WTC11 (cell line): ENCODE measurements at places on chromosomes 3 and 15. TPM values are rescaled to one million over a fixed set of nuclear protein-coding genes. Genes with fewer than 3 reads are reported as not detected.

GRCh38 chr15:92914768-92915221 lies 14.7 kb downstream of the CHD2 start:
- H3K4me3 ChIP-seq = no peak overlapping the region
- H3K36me3 ChIP-seq = peaks cover 8% of the 10 kb centered on the region
- peaks cover 78% of the 10 kb centered on the region for H3K4me1 ChIP-seq
- no peak for DNase-seq
- peaks cover 26% of the 10 kb centered on the region for H3K27me3 ChIP-seq

DNA sequence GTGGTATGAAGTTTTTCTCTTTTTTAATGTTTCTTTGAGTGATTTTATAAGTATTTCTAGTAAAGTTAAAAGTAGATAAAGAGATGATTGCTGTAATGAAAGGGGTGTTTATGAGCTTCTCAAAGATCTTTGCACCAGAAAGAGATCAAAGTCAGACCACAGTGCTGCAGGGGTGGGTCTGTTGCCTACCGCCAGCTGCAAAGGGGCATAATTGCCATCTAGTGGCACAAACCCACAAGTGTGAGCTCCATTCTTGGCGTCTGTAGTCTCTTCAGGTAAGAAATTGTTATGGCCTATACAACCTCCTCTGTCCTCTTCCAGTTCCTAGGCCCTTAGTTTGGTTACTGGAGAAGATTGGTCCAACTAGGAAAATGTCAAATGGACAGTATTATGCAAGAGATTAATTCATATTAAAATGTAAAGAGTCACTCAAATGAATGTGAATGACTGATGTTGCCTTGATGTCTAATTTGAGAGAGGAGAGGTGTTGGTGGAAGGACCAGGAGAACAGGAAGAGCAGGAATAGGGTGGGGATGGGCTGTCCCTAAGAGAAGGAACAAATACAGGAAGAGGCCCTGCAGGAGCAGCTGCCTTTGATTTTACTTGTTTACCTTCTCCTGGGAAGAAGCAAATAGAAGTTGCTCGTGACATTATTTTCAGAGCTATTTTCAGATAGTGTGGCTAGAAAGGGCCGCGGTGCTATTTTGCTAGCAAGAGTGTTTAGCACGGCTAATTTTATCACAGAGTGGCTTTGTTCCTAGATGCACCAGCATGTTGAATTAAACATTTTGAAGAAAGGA lies 53.0 kb upstream of the GSK3B start:
- peaks cover 24% of the 10 kb centered on the region for H3K4me1 ChIP-seq
- no peaks in the 10 kb centered on the region for H3K27me3 ChIP-seq
- no peak overlapping the region for H3K27ac ChIP-seq
- H3K4me3 ChIP-seq = no peak overlapping the region

- H3K4me1 ChIP-seq = no peaks in the 10 kb centered on the region; the same call in 1 of the 2 replicates
- DNase-seq = no peak
- no peak overlapping the region for H3K4me3 ChIP-seq
Measured at GRCh38 chr3:151483961-151484520, 23.2 kb upstream of the IGSF10 start.

- H3K27ac ChIP-seq = no peak overlapping the region
- DNase-seq = no peak
- no peaks in the 10 kb centered on the region for H3K36me3 ChIP-seq
- peaks cover 10% of the 10 kb centered on the region for H3K4me1 ChIP-seq
Measured at GRCh38 chr3:63384382-63384781, 106.3 kb downstream of the SYNPR start.

DNA sequence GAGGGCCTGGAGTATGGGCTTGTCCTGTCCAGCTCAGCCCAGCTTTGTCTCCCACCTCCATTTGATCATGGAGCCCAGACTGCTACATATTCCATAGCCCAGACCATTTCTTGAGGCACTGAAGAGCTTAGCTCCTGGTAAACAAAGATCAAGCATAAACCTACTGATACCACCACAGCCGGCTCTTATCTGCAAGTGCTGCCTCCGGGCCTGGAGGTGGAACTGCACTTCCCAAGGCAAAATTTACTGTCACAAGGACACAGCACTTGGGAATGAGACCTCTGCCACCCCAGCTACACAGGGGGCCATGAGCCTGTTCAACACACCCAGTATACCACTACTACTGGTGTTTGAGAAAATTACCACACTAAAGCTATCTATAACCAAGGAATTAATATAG lies 53.7 kb upstream of the PLSCR5 start:
- DNase-seq = no peak
- no peak overlapping the region for H3K4me3 ChIP-seq
- H3K27ac ChIP-seq = no peak overlapping the region
- H3K27me3 ChIP-seq = no peaks in the 10 kb centered on the region
- H3K36me3 ChIP-seq = no peaks in the 10 kb centered on the region
- H3K4me1 ChIP-seq = peaks cover 7% of the 10 kb centered on the region

DNA sequence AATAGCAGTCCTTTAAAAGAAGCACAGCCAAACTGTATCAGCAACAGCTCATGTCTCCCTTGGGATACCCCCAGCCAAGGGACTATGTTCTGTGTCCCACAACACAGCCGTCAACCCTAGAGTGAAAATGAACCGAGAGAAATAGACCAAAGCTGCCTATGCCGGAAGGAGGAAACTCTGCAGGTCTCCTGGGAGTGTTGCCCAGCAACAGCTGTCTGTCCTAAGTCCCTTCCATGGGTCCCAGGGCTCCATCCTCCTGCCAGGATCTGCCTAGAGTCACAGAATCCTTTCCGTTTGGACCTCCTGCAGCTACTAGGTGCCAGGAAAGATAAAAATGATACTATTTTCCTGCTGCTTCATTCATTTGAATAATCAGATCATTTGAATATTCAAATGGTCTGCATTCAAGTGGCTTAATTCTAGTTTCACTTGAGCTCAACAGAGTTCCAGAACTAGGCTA lies 53.1 kb downstream of the TRANK1 start:
- no peak for DNase-seq
- no peak overlapping the region for H3K27ac ChIP-seq
- peaks cover 5% of the 10 kb centered on the region; the same call in 1 of the 2 replicates for H3K36me3 ChIP-seq
- H3K27me3 ChIP-seq = no peaks in the 10 kb centered on the region
- H3K4me3 ChIP-seq = no peak overlapping the region
- H3K4me1 ChIP-seq = peaks cover 29% of the 10 kb centered on the region

The FMN1 gene
- total RNA-seq = 3.6 to 4.5 TPM (median 4.1 TPM) in 3 replicates

DNA sequence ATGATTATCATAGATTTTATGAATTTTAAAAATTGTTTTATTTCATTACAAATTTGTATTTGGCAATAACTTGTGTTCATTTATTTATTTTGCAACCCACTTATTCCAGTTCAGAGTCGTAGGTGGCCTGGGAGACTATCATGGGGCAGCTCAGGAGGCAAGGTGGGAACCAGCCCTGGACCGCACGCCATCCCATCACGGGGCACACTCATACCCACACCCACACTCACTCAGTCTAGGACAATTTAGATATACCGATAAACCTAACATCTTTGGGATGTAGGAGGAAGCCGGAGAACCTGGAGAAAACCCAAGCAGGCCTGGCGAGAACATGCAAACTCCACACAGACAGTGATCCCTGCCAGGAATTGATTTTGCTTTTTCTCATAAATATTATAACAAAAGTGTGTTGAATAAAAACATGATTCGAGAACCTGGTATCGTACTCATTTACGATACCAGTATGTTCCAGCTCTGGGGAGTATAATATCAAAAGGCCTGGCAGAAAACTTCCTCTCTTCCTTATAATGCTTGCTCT lies 205.3 kb downstream of the NFKBIZ start:
- 0 out of 2 replicates have a peak, but pooled peaks cover 3% of the 10 kb centered on the region for H3K27me3 ChIP-seq
- peaks cover 15% of the 10 kb centered on the region for H3K36me3 ChIP-seq
- H3K4me1 ChIP-seq = peaks cover 10% of the 10 kb centered on the region
- no peak overlapping the region for H3K4me3 ChIP-seq

DNA sequence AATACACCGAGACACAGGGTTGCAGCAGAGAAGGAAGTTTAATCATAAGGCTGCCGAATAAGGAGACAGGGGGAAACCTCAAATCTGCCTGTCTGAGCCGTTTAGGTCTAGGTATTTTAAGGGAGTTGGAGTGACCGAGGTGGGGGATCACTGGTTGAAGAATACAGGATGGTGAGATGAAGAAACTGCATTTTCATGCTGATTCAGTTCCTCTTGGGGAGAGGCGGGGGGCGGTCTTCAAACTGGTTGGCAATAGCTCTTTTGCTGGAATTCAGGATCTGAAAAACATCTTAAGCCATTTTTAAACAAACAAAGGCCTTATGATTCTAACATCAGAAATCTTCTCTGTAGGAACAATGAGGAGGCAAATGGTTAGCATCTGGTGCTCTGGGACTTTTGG lies 699.5 kb upstream of the CFAP20DC start:
- peaks cover 9% of the 10 kb centered on the region for H3K36me3 ChIP-seq
- peaks cover 44% of the 10 kb centered on the region for H3K4me1 ChIP-seq
- no peak for DNase-seq
- H3K4me3 ChIP-seq = no peak overlapping the region
- no peak overlapping the region for H3K27ac ChIP-seq
